Activated naive CD4-positive, alpha-beta T cell treated with anti-CD3 and anti-CD28 coated beads, Interleukin-2, amount 10 ng/mL, durations not matched to agents 5 hours and 36 hours (primary cell): ENCODE measurements at places on chromosomes 7 and 10. TPM values are rescaled to one million over a fixed set of nuclear protein-coding genes. Genes with fewer than 3 reads are reported as not detected.

KCNMA1 gene
- 0.38 TPM for total RNA-seq

CPED1 gene
- not detected for total RNA-seq

GIMAP7 gene
- total RNA-seq, result 251 TPM

APBB1IP gene
- total RNA-seq, result 74.4 TPM

FGL2 gene
- 1.1 TPM for total RNA-seq

MEOX2 gene
- total RNA-seq, result not detected

DBNL gene
- total RNA-seq, result 169 TPM

SEMA3C gene
- total RNA-seq, result not detected

TAS2R5 gene
- total RNA-seq, result 1.5 TPM

NPTX2 gene
- total RNA-seq, result not detected

IFT22 gene
- 8.7 TPM for total RNA-seq
